ENCODE measurements at places on chromosomes 12 and 14. TPM values are rescaled to one million over a fixed set of nuclear protein-coding genes. Genes with fewer than 3 reads are reported as not detected.

DNA sequence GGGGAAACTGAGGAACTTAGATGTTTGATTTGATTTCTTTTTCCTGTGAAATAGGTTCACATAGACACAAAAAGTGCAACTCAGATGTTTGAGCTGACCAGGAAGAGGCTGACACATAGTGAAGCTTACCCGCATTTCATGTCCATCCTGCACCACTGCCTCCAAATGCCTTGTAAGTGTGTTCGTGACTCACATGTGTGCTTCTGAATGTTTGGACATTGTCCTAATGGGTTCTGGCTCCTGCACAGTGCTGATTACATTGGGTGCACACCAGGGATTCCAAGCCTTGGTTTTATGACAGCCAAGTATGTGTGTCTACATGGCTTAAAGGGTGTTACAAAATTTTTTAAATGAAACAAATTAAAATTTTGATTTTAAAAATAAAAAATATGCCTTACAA lies 137.4 kb downstream of the DAAM1 start:
- H3K4me3 ChIP-seq: no peak overlapping the region
- no peak for DNase-seq
- H3K27ac ChIP-seq: no peak overlapping the region
- no peaks in the 10 kb centered on the region for H3K27me3 ChIP-seq
- H3K36me3 ChIP-seq: peaks cover 29% of the 10 kb centered on the region

- no peaks in the 10 kb centered on the region for H3K27me3 ChIP-seq
- H3K4me3 ChIP-seq: no peak overlapping the region
- H3K4me1 ChIP-seq: no peaks in the 10 kb centered on the region
- no peak overlapping the region for H3K27ac ChIP-seq
Measured at GRCh38 chr14:65879248-65880009, 466.9 kb downstream of the FUT8 start.

DNA sequence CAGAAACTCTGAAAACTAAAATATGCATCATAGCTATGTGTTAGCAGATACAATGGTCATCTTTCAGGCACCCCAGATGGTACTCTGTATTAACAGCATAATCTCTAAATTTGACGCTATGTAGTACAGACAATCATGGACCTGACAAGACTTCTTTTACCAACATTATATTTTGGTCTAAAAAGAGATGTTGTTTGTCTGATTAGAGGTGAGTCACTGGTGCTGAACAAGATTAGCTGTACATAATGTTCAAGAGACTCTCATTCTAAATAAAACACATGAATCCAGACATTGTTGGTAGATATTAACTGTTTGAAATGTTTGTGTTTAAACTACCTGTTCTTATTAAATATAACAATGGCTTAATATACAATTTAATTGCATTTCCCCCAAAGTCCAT lies 146.4 kb upstream of the LMNTD1 start:
- no peaks in the 10 kb centered on the region for H3K27me3 ChIP-seq
- no peak overlapping the region for H3K4me3 ChIP-seq
- H3K36me3 ChIP-seq: no peaks in the 10 kb centered on the region
- no peak overlapping the region for H3K27ac ChIP-seq
- no peaks in the 10 kb centered on the region for H3K4me1 ChIP-seq
- DNase-seq: no peak

DNA sequence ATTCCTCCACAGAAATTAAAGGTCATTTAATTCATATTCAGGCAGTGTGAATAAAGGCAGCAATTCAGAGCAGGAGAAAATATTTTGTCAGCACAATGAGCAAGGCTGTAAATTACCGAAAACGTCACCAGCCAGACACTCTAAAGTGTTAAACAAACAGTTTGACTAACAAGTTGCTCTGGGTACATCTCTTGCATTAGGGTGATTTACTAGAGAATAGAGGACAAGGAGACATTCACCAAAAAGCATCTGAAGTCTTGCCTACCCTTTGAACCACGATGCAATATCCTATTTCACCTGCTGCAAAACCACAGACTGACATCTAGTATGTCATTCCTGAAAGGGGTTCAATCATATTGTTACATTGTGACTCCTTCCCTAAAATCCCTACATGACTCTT lies 27.1 kb upstream of the GPHB5 start:
- H3K27ac ChIP-seq: no peak overlapping the region
- no peaks in the 10 kb centered on the region for H3K4me1 ChIP-seq
- H3K27me3 ChIP-seq: no peaks in the 10 kb centered on the region
- H3K36me3 ChIP-seq: no peaks in the 10 kb centered on the region
- no peak for DNase-seq
- H3K4me3 ChIP-seq: no peak overlapping the region

- H3K4me1 ChIP-seq: no peaks in the 10 kb centered on the region
- H3K4me3 ChIP-seq: no peak overlapping the region
- H3K27me3 ChIP-seq: no peaks in the 10 kb centered on the region
- DNase-seq: no peak
- H3K27ac ChIP-seq: no peak overlapping the region
Measured at GRCh38 chr14:94514351-94514750, 5.1 kb upstream of the SERPINA12 start.

GRCh38 chr12:115423546-115423987 lies 739.6 kb upstream of the TBX3 start:
- H3K27ac ChIP-seq: no peak overlapping the region
- no peak for DNase-seq
- no peaks in the 10 kb centered on the region for H3K36me3 ChIP-seq
- H3K27me3 ChIP-seq: no peaks in the 10 kb centered on the region
- no peak overlapping the region for H3K4me3 ChIP-seq
- no peaks in the 10 kb centered on the region for H3K4me1 ChIP-seq

DNA sequence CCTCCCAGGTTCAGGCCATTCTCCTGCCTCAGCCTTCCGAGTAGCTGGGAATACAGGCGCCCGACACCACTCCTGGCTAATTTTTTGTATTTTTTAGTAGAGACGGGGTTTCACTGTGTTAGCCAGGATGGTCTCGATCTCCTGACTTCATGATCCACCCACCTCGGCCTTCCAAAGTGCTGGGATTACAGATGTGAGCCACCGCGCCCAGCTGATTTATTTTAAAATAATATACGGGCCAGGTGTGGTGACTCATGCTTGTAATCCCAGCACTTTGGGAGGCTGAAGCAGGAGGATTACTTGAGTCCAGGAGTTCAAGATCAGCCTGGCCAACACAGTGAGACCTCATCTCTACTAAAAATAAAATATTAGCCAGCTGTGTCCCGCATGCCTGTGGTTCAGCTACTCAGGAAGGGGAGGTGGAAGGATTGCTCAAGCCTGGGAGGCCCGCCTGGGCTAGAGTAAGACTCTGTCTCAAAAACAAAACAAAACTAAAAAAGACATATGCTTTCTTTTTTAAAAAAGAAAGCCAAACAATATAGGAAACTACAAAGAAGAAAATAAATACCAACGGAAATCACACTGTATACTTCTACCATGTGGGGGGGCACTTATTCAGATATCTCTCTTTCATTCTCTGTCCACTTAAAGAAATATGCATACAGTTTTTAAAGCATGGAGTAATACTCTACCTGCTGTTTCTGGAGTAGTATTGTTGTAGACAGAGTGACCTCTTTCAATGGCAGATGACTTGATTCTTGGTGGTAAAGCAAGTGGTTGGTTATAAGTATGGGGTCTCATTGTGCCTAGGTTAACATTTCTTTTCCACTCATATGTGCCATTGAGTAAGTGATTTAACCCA lies 930 bp upstream of the MIA2 start:
- no peak for DNase-seq
- no peak overlapping the region for H3K27ac ChIP-seq
- H3K27me3 ChIP-seq: no peaks in the 10 kb centered on the region
- H3K4me1 ChIP-seq: peaks cover 8% of the 10 kb centered on the region

GRCh38 chr14:95045836-95046430 lies 111.4 kb downstream of the DICER1 start:
- H3K36me3 ChIP-seq: no peaks in the 10 kb centered on the region
- DNase-seq: no peak
- H3K27ac ChIP-seq: no peak overlapping the region
- H3K4me3 ChIP-seq: no peak overlapping the region
- H3K4me1 ChIP-seq: no peaks in the 10 kb centered on the region

- no peak overlapping the region for H3K4me3 ChIP-seq
- no peaks in the 10 kb centered on the region for H3K27me3 ChIP-seq
- no peaks in the 10 kb centered on the region for H3K4me1 ChIP-seq
- no peaks in the 10 kb centered on the region for H3K36me3 ChIP-seq
- H3K27ac ChIP-seq: no peak overlapping the region
- no peak for DNase-seq
Measured at GRCh38 chr14:85301506-85301905, 228.4 kb upstream of the FLRT2 start.

The KCNC2 gene
- not detected for total RNA-seq

- H3K4me1 ChIP-seq: no peaks in the 10 kb centered on the region
- no peaks in the 10 kb centered on the region for H3K36me3 ChIP-seq
- H3K27me3 ChIP-seq: no peaks in the 10 kb centered on the region
- no peak for DNase-seq
- H3K4me3 ChIP-seq: no peak overlapping the region
- no peak overlapping the region for H3K27ac ChIP-seq
Measured at GRCh38 chr12:91511795-91512420, 329.3 kb upstream of the DCN start.

GRCh38 chr14:104076743-104077142 lies 8.8 kb upstream of the ASPG start:
- H3K36me3 ChIP-seq: no peaks in the 10 kb centered on the region
- H3K4me1 ChIP-seq: no peaks in the 10 kb centered on the region
- H3K4me3 ChIP-seq: no peak overlapping the region
- no peak for DNase-seq

DNA sequence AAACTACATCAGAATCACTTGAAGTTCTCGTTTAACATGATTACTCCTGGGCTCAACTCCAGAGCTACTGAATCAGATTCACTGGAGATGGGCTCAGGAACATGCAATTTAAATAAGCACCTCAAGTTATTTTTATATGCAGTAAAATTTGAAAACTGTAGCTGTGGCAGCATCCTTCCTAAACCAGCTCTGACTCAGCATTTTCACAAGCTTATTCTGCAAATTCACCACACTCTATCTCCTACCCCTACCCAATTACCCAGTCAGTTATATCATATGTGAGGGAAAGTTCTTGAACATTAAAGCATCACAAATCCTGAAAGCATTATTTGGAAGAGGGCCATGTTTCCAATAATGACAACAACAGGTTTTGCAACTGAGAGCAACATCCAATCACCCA lies 24.2 kb upstream of the LRRC9 start:
- no peaks in the 10 kb centered on the region for H3K27me3 ChIP-seq
- H3K36me3 ChIP-seq: no peaks in the 10 kb centered on the region
- H3K4me1 ChIP-seq: no peaks in the 10 kb centered on the region
- no peak overlapping the region for H3K4me3 ChIP-seq
- no peak overlapping the region for H3K27ac ChIP-seq

GRCh38 chr14:26130690-26131089 lies 467.1 kb downstream of the NOVA1 start:
- no peaks in the 10 kb centered on the region for H3K27me3 ChIP-seq
- H3K27ac ChIP-seq: no peak overlapping the region
- H3K4me1 ChIP-seq: no peaks in the 10 kb centered on the region
- no peak overlapping the region for H3K4me3 ChIP-seq
- no peaks in the 10 kb centered on the region for H3K36me3 ChIP-seq
- no peak for DNase-seq

The PCNX1 gene
- 13.3 TPM for total RNA-seq

DNA sequence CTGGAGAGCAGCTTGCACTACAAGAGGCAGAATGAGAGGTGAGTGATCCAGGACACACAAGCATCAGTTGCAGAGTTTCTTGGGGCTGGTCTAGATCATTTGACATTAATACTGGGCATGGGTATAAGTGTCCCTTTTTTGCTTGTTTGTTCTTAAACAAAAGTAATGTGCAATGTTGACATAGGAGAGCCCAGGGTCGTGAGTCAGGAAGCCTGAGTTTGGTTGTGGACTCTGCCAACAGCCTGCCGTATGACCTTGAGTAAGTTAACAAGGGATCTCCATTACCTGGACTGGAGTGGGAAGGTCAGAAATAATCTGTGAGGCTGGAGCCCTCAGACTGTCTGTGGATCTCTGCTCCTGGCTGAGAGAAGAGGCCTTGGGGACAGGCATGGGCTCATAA lies 170.3 kb downstream of the KCNA5 start:
- no peak overlapping the region for H3K27ac ChIP-seq
- no peaks in the 10 kb centered on the region for H3K4me1 ChIP-seq
- no peaks in the 10 kb centered on the region for H3K27me3 ChIP-seq
- no peaks in the 10 kb centered on the region for H3K36me3 ChIP-seq
- no peak overlapping the region for H3K4me3 ChIP-seq

GRCh38 chr14:105039458-105040205 lies 18.7 kb upstream of the CDCA4 start:
- no peak overlapping the region for H3K27ac ChIP-seq
- H3K4me3 ChIP-seq: no peak overlapping the region
- no peaks in the 10 kb centered on the region for H3K4me1 ChIP-seq
- no peaks in the 10 kb centered on the region for H3K27me3 ChIP-seq

DNA sequence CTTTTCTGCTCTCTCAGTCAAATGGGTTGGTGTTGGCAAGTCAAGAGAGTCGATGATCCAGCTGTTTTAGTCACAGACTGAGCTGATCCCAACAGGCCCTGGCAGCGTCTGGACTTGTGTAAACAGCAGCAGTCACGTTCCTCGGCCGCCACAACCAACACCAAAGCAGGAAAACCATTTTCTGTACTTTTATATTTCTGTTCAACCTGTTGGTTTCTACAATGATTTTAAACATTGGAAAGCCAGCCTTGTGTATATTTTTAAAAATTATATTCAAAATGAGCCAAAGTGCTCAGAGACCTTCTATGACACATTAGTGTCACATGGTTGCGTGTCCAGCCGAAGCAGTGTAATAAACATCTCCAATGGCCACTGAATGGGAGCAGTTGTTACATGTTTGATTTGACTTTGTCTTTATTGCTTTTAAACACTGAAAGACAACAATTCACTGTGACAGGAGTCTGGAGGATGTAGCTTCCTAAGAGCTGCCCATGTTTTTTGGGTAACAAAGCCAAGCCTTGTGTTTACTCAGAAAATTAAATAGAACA lies 5.9 kb upstream of the SIVA1 start:
- no peak overlapping the region for H3K27ac ChIP-seq
- no peaks in the 10 kb centered on the region for H3K27me3 ChIP-seq
- H3K36me3 ChIP-seq: no peaks in the 10 kb centered on the region
- no peak for DNase-seq
- H3K4me1 ChIP-seq: no peaks in the 10 kb centered on the region
- no peak overlapping the region for H3K4me3 ChIP-seq

DNA sequence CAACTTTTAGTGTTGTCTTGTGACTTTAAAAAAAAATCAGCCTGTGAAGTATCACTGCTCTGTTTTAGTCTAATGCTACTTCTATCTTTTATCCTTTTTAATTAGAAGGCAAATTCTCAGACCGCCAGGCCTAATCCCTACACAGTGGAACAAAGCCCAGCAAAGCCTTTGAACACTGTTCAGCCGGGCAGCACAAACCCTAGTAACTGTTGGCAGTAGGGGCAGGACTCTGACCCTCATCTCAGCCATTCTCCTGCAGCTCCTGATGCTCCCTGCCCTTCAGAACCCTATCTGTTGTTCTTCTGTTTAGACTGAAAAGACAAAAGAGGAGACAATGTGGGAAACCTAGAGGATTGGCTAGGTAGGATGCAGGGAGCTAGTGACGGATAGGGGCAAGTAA lies 78.0 kb upstream of the OTX2 start:
- H3K4me3 ChIP-seq: no peak overlapping the region
- no peaks in the 10 kb centered on the region for H3K4me1 ChIP-seq
- no peak overlapping the region for H3K27ac ChIP-seq

The MAPK1IP1L gene
- 23.9 TPM for total RNA-seq
